ENCODE measurements at places on chromosomes 2 and 18.

DNA sequence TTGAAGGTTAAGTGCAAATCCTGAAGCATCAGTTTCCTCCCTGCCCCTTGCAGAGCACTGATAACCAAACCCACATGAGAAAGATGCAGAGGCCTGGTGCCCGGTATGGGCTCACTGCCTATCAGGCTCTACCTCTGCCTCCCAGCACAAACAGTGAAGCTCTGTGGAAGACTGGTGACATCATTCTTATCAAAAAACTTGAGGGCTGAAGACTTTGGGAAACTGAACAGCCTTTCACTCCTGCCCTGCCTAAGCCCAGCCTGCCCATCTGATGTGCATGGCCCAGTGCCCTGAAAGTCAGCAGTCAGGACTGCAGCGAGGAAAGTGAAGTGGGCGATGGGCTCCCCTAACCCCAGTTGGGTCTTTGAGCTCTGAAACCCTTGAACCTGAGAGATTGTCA, 174.8 kb upstream of the ARL4C start:
- no peak for DNase-seq

DNA sequence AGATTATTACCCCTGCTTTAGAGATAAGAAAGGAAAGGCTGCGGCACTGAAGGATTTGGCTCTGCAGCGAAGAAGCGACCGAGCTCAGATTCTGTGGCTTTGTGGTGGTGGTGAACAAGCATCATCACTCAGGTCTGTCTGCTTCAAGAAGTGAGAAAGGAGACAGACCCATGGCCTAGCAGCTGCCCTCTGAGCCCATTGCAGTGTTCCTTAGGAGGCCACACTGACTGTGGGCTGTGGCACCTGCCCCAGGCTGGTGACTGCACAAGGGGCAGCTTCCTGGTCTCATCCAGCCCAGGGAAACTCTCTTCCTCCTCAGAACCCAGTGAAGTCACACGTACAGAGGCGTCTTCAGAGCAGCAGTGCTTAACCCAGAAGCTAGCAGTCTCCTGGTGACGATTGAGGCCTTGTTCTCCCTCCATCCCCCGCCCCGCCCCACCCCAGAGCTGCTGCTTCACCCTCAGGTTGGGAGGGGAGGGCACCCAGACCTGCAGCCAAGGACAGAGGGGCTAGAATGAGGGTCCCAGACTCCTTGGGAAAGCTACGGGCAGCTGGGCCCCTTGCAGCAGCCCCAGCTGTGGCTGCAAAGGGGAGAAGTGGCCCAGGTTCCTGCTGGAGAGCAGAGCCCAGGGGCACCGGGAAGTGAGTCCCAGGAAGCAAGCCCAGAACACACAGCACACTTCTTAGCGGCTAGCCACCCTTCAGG, 22.2 kb downstream of the BIN1 start:
- DNase-seq = peak; percentile 20

- no peak for DNase-seq
Observed at GRCh38 chr2:233462202-233462785, 104.3 kb downstream of the USP40 start.

- no peak for DNase-seq
Observed at GRCh38 chr18:59270689-59271257, 2.5 kb downstream of the RAX start.

- peak; percentile 42 for DNase-seq
Observed at GRCh38 chr2:61538920-61539520, 864 bp upstream of the XPO1 start.

DNA sequence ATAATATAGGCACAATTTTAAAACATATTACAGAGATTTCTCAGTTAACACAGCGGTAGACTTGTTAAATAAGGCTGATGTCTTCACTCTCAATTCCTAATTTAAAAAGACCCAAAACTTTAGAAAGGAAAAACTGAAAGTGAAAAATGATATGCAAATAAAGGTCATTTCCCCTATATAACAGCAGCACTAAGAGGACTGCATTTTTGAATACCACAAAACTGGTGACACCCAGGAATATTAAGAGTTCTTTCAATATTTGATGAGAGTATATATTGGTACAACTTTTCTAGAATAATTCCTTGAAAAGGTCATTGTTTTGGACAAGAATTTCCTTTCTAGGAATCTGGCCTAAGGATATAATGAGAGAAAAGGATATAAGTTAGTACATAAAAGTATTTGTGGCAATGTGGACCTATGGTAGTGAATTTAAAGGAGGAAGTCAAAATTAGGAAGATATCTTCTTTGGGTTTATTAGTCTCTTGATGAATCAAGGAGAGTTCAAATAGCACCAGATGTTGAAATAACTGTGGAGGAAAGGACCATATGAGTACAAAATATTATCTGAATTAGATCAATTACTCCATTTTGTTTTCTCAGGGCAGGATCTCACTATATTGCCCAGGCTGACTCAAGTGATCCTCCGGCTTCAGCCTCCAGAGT, 70.3 kb downstream of the TMEM237 start:
- no peak for DNase-seq

DNA sequence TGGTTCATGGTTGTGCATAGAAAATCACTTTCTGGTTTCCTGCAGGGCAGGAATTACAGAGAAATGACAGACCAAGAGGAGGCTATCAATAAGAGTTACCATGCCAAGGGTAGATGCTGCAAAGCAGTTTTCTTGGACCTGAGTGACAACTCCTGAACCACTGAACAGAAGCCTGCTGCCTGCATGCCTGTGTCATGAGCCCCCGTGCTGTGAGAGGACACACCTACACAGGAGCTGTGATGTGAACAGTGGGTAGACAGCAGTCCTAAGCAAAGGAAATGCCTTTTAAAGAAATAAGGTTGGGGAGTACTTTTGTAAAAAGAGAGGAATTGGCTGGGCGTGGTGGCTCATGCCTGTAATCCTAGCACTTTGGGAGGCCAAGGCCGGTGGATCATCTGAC, 54.2 kb upstream of the CREB1 start:
- DNase-seq = no peak

GRCh38 chr2:236404346-236404745, 140.1 kb upstream of the ASB18 start:
- DNase-seq = no peak

GRCh38 chr18:11398625-11399024, 210.8 kb upstream of the SLC35G4 start:
- no peak for DNase-seq

GRCh38 chr2:137156221-137156844, 391.0 kb downstream of the THSD7B start:
- DNase-seq = no peak

DNA sequence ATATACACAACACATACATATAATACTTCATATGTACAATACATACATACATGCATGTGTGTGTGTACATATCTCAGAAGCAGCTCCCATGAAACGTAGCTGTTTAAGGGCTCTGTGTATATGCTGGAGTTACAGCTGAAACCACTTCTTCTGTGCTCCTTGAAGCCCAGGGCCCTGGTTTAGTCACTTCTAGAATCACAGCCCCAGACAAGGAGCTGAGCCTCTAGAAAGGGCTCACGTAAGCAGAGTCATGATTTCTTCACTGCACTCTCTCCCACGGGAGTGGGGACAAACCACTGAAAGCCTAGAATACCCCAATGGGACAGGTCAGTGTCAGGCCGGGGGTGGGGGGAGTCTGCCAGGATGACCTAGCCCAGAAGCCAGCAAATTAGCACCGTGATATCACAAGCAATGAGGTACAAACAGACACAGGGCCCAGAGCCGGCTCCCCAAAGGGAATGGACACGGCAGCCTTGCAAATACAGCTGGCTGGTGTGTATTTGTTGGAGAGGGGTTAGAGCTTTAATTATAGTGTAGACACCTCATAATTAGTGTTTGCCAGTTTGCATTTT, 90.3 kb downstream of the C1QL2 start:
- no peak for DNase-seq

DNA sequence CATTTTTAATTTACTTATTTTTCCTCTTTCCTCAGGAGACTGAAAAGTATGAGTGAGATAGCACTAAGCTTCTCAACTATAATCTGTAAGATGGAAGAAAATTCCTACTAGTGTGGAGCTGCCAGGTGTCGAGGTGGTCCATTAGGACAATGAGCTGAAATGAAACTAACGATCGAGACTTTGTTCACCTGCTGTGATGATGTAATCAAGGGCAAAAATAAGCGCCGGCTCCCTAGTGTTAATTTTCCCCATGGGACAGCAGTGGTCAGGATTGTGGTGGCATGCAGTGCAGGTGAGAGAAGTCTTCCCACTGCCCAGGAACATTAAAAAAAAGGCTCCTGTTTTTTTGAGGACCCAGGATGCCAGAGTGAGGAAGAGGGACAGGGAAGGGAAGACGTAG, 859.1 kb upstream of the GCFC2 start:
- DNase-seq = no peak

GRCh38 chr2:172624996-172625395, 69.1 kb downstream of the PDK1 start:
- no peak for DNase-seq

All from stimulated activated CD4-positive, alpha-beta T cell treated with anti-CD3 and anti-CD28 coated beads, Interleukin-2, amount 100 ng/mL, for 48 hours (primary cell).